ENCODE measurements at places on chromosomes 11 and 22. TPM values are rescaled to one million over a fixed set of nuclear protein-coding genes. Genes with fewer than 3 reads are reported as not detected.

DNA sequence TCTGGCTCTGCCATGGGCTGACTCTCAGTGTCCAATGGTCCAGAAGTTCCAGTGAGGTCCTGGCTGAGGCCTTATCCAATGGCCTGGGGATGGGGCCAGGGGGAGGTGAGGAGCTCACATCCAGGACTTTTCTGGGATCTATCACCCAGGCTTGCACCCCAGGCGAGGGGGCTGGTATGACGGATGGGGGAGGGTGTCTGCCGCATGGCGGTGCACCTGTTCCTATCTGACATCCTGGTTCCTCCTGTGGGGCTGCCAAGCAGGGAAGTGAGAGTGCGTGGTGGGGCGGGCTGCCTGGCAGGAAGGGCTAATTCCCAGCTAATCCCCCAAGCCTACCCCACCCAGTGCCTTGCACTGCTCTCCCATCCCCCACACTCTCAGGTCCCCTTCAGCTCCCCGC is 102.1 kb downstream of the NECTIN1 start:
- DNase-seq: no peak

The MMP8 gene
- not detected for total RNA-seq

GRCh38 chr11:114284021-114284420 is 12.2 kb upstream of the NNMT start:
- DNase-seq: no peak

The USP28 gene
- total RNA-seq: 11.1 TPM

DNA sequence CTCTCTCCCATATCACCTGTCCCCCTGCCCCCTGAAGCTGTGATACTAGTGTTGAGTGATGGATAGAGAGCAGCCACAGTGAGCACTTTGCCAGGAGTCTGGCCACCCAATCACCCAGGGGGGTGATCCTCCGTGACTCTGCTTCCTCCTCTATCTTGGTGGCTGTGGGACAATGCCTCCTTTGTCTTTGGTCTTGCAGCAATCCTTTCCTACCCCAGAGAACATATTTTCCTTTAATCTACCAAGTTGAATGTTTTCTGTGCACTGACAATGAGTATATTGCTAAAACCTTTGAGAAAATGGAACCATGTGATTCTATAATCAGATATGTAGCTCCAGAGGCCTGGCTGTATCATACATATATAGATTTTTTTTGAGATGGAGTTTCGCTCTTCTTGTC is 58.1 kb upstream of the HEPHL1 start:
- DNase-seq: no peak

DNA sequence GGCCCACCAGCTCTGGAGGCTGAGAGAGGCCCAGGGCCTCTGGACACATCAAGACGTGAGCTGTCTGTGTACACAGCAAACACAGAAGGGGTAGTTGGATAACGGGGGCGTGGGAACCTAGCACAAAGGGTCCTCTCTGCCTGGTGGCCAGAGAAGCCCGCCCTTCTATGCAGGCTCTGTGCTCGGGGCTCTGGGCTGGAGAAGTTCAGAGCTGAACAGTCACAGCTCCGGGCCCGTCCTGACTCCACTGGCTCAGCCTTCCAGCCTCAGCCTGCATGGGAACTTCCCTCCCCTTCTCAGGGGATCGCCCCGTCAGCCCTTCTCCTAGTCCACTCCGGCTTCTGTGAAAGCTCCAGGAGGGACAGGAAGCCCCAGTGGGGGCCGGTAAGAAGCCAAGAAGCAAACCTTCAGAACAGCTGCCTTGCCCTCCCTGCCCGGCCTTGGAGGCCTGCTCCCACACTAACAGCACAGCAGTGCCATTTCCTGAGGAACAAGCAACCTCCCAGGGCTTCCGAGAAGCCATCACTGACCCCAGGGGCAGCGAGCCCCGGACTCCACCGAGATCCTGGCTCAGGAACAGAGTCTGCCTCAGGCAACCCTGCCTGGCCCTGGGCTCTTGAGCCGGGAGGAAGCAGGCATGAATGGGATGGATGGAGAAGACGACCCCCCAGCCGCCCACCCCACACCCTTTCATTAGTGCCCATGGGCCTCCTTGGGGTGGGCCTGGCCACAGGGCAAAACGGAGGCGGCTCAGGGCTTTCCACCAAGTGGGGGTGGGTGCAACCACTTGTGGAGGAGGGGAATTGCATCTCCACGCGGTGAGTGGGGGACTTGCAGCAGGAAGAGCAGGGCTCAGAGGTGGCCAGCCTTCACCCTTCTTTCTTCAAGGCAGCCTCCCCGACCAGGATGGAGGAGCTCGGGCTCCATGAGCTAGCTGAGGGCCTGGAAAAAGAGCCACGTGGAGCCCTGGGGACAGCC is 119.8 kb downstream of the ST3GAL4 start:
- DNase-seq: no peak
